T-helper 2 cell treated with Interferon-gamma antibody and Interleukin-4, amounts not matched to agents 5 μg/mL and 100 μg/mL, for 36 hours (primary cell): ENCODE measurements at places on chromosomes 11 and 22.

DNA sequence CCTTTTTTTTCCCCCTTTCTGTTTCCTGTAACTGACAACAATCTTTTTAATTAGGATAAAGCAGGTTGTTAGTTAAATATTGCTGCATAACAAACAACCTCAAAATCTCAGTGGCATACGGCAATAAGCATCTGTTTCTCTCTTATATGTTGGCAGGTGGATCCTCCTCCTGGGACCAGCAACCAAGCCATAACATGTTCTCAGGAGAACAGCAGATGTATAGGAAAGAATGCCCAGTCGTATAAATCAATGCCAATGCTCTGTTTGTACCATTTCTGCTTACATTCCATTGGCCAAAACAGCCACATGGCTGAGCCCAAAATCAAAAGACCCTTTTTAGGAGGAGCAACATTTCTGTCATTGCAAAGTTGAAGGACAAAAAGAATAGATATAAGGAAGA is 445.7 kb downstream of the AASDHPPT start:
- no peak for DNase-seq

DNA sequence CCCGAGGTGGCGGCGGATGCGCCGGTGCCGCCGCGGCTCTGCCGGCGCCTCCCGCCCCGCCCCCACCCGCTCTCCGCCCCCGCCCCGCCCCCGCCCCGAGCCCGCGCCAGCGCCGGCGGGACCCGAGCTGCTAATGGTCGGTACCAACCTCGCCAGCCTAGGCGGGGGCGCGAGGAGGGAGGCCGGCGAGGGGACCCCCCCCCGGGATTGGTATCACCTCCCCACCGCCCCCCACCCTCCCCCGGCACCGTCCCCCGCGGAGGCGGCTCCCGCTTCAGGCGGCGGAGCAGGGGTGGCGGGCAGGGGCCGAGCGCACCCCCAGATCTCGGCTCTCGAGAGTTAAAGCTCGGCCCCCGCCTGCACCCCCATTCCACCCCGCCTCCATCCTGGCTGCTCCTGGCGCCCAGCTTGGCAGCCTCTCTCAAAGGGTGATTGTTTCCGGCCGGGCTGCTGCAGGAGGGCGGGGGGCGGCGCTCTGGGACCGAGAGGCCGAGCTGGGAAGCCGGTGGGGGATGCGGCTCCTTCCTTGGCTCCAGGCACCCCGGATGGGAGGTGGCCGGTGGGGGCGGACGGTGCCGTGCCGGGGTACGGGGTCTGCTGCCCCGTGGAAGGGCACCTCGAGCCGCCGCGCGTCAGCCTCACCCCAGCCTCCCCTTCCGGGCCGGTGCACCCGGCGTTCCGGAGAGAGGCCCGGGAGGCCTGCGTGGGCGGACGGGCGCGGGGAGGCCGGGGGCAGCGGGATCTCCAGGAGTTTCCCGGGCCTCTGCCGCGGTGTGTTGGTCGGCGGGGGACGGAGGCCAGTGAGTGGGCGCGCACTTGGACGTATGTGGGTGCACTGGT is at the start of gene B3GAT1:
Gene B3GAT1, minus strand, starts transcription at position 40 of the 840 bp plus-strand sequence. CDS start 24,583 bp downstream, outside the sequence.
- peak; percentile 24 for DNase-seq

DNA sequence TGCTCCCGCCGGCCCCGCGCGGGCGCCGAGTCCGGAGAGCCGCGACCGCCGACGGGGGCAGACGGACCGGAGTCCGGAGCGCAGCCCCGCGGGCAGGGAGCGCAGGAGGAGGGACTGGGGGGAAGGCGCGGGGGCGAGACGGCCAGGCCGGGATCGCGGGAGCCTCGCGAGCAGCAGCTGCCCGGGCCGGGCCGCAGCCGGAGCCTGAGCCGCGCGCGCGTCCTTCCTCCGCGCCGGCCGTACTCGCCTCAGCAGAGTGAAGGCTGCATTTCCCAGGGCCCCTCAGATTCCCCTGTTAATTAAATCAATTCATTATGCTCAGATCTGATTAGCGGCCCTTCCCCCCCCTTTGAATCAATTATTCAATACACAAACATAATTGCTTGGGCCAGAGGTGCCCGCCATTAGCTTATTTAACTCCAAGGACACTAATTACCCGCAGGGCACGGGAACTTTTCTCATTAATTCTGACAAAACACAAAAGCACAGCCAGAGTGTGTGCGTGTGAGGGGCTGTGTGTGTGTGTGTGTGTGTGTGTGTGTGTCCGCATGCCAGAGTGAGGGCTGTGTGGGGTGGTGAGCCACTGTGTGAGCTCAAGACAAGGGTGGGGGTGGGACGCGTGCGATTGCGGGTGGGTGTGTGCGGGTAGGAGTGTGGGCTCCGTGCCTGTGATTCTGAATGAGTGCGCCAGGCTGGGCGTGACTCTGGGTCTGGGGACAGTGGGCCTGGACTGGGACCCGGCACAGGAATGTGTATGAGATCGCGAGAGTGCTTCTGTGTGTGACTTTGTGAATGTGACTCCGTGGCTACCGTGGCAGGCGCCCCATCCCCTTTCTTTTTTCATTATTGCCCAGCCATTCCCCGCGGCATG is 5.1 kb upstream of the LMO1 start:
- DNase-seq, result no peak

GRCh38 chr22:39547587-39547947 is 15.0 kb upstream of the RPS19BP1 start:
- DNase-seq, result no peak

GRCh38 chr11:123241874-123242543 is 47.0 kb upstream of the CLMP start:
- no peak for DNase-seq

DNA sequence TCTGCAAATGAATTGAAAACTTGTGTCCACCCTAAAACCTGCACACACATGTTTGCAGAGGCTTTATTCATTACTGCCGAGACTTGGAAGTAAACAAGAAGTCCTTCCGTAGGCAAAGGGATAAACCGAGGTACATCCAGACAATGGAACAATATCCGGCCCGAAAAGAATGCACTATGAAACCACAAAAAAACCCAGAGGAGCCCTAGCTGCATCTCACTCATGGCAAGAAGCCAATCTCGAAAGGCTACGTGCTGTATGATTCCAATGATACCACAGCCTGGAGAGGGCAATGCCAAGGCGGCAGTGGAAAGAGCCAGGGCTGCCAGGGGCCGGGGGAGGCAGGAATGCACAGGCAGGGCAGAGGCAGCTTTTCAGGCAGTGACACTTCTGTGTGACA is 3.2 kb upstream of the MRPL23 start:
- DNase-seq, result peak; percentile 3

DNA sequence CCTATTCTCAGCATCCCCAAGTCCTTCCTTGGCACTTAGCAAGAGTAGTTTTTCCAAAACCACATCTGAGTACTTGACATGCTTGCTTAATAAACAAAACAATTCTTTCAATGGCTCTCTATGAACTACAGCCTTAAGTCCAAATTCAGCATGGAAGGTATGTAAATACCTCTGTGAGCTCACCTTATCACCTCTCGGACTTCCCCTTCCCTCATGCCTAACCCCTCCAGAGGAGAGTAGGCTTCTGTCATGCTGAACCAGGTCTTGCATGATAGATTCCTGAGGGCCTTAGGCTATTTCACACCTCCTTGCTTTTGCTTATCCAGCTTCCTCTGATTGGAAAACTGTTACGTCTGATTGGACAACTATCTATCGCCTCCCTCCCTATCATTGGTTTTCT is 312.9 kb upstream of the CCDC90B start:
- no peak for DNase-seq

DNA sequence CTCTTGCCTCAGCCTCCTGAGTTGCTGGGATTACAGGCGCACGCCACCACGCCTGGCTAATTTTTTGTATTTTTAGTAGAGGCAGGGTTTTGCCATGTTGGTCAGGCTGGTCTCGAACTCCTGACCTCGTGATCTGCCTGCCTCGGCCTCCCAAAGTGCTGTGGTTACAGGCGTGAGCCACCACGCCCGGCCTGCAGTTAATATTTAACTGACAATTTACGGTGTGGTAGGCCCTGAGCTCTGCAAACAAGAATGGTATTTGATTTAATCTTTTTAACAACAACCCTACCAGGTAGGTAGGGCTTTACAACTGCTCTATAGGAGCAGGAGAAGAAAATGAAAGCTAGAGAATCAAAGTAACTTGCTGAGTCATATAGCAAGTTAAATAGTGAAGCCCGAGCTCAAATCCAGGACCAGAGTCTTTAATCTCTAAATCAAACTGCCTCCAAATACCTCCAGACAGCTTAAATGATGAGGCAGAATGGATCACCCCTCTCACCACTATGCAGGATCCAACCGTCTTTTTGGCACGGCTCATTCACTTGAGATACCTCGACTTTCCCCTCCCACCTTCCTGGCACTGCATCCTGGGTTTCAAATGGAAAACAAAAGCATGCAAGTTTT is 9.4 kb downstream of the UEVLD start:
- DNase-seq, result peak; percentile 13

GRCh38 chr11:111878385-111878848 is 548 bp downstream of the FDXACB1 start:
- DNase-seq, result no peak

DNA sequence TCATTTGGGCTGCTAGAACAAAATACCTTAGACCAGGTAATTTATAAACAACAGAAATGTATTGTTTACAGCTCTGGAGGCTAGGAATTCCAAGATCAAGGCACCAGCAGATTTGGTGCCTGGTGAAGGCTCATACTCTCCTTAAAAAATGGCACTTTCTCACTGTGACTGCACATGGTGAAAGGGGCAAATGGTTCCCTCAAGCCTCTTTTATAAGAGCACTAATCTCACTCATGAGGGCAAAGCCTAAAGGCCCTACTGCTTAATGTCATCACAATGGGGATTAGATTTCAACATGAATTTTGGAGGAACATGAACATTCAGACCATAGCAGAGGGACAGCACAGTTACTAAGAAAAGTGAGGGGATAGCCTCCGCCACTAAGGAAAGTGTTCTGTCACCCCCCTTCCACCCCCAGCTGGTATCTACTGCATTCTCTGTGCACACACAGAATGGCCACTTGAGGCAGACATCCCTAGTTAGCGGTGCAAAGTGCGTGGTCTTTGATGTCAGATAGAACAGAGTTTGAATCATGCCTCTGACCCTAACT is 47.2 kb upstream of the CEP295 start:
- peak; percentile 11 for DNase-seq

DNA sequence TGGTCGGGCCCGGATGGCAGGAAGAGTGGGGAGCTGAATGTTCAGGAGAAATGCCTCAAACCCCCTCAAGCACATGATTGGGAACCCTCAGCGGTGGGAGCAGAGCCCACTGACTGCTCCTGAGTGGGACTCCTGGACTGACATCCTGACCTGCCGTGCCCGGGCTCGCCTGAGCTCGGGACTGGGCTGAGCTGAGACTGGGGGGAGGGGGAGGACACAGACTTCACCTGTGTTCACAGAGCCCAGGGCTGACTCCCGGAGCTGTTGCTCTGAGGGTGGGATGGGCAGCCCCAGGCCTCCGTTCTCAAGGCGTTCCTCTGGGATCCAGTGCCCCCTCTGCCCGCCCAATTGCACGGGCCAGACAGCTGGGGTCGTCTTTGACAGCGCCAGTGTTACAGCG is 24.6 kb downstream of the DAGLA start:
- no peak for DNase-seq

DNA sequence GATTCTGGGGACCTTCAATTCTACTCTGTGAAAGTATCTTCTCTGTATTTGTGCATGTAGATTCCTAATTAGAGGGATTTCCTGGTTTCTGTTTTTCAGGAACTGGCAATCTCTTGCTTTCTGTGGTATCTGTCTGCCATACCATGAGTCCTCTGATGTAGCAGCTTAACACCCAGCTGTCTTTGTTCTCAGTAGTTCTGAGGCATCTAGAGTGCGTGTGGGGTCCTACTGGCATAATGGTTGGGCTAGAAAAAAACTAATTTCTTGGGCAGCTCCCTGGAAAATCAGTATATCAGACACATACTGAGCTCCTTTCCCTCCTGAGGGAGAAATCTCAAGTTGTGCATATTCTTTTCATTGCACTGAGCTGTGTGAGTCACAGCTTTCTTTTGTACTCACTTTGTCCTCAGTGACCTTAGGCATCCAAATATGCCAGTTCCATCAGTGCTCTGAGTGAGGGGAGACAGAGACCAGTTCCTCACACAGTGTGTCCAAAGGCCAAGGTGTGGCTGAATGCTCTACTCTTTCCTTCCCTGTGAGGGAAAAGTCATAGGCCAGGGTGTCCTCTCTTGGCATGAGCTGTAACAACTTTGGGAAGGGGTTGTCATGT is 35.5 kb upstream of the SLC22A24 start:
- no peak for DNase-seq

GRCh38 chr11:60743058-60743457 is 13.6 kb upstream of the MS4A15 start:
- DNase-seq, result no peak

DNA sequence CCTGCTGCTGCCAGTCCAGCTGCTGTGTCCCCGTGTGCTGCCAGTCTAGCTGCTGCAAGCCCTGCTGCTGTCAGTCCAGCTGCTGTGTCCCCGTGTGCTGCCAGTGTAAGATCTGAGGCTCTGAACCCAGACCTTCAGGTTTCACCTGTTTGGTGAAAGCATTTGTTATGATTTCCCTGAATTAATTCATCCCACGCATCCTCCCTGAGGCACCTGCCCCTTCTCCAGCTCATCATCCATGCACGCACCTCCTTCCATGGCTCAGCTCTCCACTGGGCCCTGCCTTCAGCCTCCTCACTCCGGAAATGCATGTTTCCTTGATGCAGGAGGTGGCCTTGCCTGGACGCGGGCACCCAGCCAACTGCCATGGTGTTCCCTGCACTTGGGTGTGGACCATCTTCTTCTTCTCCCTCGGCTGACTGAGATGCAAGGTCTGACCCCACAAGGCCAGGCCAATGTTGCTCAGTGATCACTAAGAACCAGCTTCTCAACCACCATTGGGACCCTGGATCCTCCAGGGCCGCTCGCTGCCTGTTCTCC is 788 bp downstream of the KRTAP5-10 start:
- DNase-seq, result no peak

DNA sequence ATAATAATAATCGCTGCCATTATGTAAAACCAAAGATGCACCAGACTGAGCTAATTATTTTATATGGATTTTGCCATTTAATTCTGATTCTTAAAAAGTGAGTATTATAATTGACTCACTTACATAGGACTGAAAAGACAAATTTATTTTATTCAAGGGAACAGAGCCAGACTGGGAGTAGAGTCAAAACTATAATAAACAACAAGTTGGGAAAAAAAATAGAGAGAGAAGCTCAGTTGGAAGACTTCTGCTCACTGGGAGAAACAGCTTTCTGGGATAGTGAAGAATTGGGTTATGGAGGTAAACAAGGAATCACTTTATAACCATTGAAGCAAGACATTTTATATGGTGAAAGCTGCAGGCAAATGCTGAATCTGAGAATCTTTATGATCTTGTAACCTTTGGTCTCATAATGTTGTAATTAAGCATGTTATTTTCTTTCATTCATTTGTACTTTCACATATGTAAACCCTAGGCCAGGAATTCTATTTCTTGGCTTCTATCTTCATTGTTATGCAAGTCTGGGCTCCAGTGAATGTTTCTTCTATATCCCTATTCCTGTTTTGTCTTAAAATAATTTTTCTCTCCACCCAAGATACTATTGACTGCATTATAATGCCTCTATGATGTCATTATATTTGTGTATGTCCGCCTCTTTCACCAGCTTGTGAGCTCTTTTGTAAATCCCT is 725.3 kb upstream of the CCDC179 start:
- DNase-seq, result no peak

DNA sequence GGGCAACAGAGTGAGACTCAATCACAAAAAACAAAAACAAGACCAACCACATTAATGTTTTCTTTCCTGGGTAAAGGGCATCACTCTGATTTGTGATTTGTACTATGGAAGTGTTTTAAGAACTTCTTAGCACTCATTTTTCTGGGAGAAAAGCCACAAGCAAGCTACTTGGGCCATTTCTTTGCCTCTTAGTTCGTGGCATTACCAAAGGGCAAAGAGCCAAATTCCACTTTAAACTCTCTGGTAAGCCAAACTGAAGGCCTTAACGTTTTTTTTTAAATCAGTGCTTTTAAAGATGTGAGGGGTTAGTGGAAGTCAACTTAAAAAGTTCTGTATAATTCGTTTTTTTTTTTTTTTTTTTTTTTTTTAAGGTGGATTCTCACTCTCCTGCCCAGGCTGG is 36.9 kb downstream of the CAT start:
- no peak for DNase-seq
